Stimulated activated CD4-positive, alpha-beta T cell treated with anti-CD3 and anti-CD28 coated beads, Interleukin-15, amount 100 ng/mL, for 1 hour (primary cell): ENCODE measurements at places on chromosomes 12 and 14.
A peak's percentile ranks its signal among the peaks of the same experiment; 100 is the strongest.

GRCh38 chr12:94222351-94223084, 74.1 kb downstream of the PLXNC1 start:
- no peak for DNase-seq

DNA sequence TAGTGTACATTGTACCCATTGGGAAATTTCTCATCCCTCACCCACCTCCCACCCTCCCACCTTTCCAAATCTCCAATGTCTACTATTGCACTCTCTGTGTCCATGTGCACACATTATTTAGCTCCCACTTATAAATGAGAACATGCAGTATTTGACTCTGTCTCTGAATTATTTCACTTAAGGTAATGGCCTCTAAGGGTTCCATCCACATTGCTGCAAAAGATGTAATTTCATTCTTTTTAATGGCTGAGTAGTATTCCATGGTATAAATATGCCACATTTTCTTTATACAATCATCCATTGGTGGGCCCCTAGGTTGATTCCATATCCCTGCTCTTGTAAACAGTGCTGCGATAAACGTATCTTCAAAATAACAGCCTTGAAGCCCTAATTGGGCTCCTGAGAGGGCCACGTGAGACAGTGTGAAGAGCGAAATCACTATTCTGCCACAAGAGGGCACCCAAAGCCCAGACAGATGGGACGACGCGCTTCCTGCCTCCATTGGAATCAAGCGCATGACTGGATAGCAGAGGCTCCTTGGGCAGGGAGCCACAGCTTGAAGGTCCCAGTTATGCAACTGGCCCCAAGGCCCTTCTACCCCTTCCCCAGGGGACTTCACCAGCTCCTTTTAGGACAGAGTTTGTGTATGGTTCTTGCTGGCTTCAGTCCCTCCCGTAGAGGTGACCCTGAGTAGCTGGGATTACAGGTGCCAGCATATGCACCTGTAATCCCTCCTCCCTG, 21.3 kb upstream of the CD27 start:
- peak; percentile 49 for DNase-seq

DNA sequence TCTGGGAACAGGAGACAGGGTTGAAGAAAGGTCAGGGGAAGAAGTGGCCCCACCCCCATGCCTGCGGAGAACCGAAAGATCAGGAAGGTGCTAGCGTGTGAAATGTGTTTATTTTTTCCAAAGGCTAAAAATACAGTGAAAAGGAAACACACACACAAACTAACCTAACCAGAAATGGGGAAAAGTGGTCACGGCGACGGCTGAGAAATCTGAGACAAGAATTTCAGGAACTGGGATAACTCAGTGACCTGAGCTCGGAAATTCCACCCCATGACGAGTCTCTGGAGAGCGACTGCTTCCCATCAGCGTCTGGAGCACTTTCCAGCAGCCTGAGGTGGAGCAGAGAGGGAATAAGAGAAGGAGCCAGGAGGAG, 16.6 kb upstream of the RND1 start:
- DNase-seq: no peak

- DNase-seq: no peak
Measured at GRCh38 chr12:131642101-131642540, 68.8 kb upstream of the SFSWAP start.

DNA sequence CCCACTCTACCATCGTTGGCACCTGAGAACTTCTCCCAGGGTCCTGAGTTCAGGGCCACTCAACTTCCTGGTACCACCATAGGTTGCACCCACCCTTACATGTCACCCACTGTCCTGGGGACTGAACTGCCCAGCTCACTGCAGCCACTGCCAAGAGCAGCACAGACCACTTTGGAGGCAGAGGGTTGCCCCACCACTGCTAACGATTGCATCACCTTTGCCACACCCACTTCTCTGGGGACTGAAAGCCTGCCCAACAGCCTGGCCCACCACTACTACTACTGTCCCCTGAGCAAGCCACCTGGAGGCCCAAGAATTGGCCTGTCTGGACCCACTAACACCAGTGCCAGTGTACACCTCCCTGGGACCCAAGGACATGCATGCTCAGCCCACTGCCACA, 27.6 kb downstream of the CACNA2D4 start:
- DNase-seq: no peak

DNA sequence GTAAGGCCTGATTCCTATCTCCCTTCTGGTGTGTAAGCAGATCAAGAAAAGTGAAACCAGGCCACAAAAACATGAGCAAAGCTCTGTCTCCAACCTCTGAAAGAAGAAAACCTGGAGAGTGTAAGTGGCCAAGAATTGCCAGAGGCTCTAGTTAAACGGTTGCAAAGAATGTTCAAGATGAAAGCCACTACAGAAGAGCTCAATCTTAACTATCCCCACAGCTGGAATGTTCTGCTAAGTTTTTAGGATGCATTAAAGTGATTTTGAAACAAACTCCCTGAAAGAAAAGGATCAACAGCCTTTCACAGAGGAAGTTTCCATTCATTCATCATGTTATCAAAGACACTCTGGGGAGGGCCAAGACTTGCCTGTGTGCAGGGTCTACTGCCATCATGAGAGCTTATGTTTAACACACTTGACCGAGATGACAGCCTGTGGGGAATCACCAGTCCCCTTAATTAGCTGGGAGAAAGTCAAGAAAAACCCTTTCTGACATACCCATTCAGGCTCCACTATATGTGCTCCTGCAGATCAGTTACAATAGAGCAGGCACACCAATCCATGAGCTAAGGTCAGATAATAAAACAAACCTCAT, 128.0 kb upstream of the OVCH1 start:
- no peak for DNase-seq
